ENCODE measurements at places on chromosomes 3 and 15. TPM values are rescaled to one million over a fixed set of nuclear protein-coding genes. Genes with fewer than 3 reads are reported as not detected.

Gene ONECUT1
- total RNA-seq: not detected

Gene KLF15
- 8.7 TPM for total RNA-seq

Gene MUSTN1
- not detected for total RNA-seq

Gene GPR87
- total RNA-seq: not detected

Gene TP63
- not detected for total RNA-seq

Gene SERINC4
- not detected for total RNA-seq

Gene PGBD4
- 1.1 TPM for total RNA-seq

Gene NOX5
- not detected for total RNA-seq

Gene MTMR10
- total RNA-seq: 12.0 TPM

Gene AGBL1
- not detected for total RNA-seq

Gene RTP3
- total RNA-seq: not detected

Gene CADPS
- not detected for total RNA-seq

Gene GATM
- total RNA-seq: 26.7 TPM

Gene VPS13C
- 23.4 TPM for total RNA-seq

Gene TRIM42
- not detected for total RNA-seq

Gene FSIP1
- total RNA-seq: 0.41 TPM

Gene SLC51A
- not detected for total RNA-seq

Gene PLSCR2
- not detected for total RNA-seq

Gene LRTM1
- not detected for total RNA-seq

Gene CX3CR1
- total RNA-seq: not detected

Gene WDR93
- 0.64 TPM for total RNA-seq
